ENCODE measurements at places on chromosomes 4 and X.

GRCh38 chr4:93334003-93334402, 494.6 kb upstream of the ATOH1 start:
- no peak for DNase-seq

GRCh38 chr4:30716158-30716557, 4.0 kb upstream of the PCDH7 start:
- DNase-seq, result no peak

DNA sequence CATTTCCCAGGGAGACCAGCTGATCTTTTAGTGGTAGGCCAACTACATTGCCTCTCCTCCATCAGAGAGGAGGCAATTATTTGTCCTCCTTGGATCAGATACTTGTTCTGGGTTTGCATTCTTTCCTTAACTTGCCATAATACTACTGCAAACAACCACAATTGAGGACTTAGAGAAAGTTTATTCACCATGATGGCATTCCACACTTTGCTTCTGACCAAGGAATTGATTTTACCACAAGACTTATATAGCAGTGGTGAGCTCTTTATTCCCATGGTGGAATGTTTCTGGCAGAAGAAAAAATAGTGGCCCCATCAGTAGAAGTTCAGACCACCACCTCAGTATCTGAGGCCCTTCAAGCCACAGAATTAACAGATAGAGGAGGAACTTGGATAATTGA, 123.9 kb upstream of the PPP3CA start:
- DNase-seq, result no peak

- peak; percentile 81 for DNase-seq
Measured at GRCh38 chr4:2931512-2932301, 31.5 kb downstream of the NOP14 start.
